Vagina (tissue), 2 donors: ENCODE measurements at places on chromosomes 11 and 22.

DNA sequence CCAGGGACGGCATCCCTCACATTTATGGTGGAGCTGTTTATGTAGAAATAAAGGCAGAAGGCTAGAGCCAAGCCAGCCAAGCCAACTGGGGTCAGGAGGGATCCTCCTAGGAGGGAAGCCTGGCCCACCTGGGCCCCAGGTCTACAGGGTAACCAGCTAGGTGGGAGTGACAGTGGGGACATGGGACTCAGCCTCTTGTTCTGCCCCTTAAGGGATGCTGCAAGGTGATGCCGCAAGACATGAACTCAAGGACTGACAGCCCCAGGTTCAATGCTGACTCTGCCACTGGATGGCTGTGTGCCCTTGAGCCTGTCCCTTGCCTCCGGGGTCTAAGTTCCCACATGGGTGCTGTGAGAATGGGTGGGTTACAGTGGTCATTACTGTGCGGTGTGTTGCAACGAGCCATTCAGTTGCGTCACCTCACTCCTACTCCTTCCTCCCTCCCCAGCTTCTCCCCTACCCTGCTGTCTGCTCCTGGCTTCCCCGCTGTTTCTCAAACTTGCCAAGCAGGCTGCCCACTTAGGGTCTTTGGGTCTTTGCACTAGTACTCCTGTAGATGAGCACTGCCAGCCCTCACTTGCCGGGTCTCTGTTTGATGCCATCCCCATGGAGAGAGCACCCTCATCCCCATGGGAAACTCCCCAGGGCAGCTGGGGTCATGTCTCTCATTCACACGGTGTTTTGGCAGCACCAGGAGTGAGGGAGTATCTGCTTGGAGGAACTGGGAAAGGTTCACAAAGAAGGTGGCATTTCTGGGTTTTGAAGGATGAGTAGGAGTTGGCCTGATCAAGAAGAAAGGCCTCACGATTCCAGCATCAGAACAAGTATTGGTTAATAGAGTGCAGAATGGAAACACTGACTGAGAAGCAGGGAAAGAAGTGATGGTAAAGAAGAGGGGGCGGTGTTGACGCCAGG lies 43.0 kb upstream of the RTL6 start:
- no peak overlapping the region for H3K4me3 ChIP-seq
- no peak overlapping the region for H3K27ac ChIP-seq
- no peaks in the 10 kb centered on the region for H3K36me3 ChIP-seq
- peaks cover 7% of the 10 kb centered on the region for H3K4me1 ChIP-seq
- no peaks in the 10 kb centered on the region for H3K27me3 ChIP-seq

- no peaks in the 10 kb centered on the region for H3K27me3 ChIP-seq
- no peak for DNase-seq
- H3K36me3 ChIP-seq, result no peaks in the 10 kb centered on the region
- H3K4me3 ChIP-seq, result no peak overlapping the region
- H3K27ac ChIP-seq, result no peak overlapping the region
- no peaks in the 10 kb centered on the region for H3K4me1 ChIP-seq
Measured at GRCh38 chr11:127137771-127138280, 137.3 kb upstream of the KIRREL3 start.

DNA sequence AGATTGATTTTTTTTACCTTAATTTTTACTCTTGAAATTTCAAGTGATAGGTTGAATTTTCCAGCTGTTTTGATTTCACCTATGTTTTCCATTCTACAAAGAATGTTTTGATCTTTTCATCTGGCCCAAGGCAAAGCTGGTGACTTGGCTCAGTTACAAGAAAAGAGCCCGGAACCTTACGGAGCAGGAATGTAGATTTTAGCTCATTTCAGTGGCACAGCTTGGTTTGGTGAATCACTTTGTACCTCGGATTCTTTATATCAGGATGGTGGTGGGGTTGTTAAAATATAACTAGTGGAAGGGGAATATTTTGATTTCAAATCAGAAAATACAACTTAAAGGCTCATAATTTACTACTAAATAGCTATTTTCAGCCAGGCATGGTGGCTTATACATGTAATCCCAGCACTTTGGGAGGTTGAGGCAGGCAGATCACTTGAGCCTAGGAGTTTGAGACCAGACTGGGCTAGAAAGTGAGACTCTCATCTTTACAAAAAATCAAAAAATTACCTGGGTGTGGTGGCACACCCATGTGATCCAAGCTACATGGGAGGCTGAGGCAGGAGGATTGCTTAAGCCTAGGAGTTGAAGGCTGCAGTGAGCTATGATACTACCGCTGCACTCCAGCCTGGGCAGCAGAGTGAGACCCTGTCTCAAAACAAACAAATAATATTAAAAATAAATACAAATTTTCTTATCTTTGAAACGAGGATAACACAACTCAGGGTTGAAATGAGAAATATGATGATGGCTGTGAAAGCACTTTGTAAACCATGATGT lies 9.4 kb upstream of the GRIK4 start:
- no peak overlapping the region for H3K27ac ChIP-seq
- H3K36me3 ChIP-seq, result no peaks in the 10 kb centered on the region
- H3K4me3 ChIP-seq, result no peak overlapping the region
- DNase-seq, result no peak

GRCh38 chr11:120245434-120245833 lies 5.5 kb downstream of the POU2F3 start:
- peaks cover 15% of the 10 kb centered on the region for H3K4me1 ChIP-seq
- H3K4me3 ChIP-seq, result no peak overlapping the region
- no peak for DNase-seq
- H3K27me3 ChIP-seq, result no peaks in the 10 kb centered on the region

DNA sequence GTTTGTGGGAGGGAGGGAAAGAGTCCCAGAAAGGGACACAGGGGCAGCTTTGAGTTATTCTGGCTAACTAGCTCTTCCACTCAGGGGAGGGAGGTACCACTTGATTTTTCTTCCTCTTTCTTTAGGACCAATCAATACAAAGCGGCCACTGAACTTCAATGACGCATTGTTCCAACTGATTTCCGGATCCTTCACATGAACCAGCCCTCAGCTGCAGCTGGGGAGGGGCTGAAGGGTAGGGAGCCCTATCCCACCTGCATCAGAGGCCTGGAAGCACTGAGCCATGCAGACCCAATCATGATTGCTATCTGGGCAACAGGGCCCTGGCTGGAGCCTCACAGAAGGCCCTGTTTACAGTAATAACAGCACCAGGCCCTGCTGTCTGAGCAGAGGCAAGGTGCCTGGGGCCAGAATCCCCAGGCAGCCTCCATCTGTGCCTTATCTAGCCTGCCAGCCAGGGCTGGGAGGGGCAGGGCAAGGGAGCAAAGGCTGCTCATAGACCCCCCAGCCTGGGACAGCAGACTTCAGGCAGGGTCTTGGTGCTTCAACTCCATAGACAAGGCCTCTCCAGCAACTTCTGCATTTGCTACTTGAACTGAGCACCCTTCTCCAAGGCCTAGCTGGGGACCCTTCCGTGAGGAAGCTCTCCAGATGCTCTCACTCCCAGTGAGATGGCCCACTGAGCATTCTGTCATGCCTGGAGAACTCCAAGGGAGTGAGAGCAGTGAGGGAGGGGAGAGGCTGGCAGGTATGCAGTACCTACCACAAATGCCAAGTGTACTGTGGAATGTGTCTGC lies 22.5 kb downstream of the CLPB start:
- peaks cover 11% of the 10 kb centered on the region for H3K4me1 ChIP-seq
- no peaks in the 10 kb centered on the region for H3K36me3 ChIP-seq
- no peak for DNase-seq
- no peaks in the 10 kb centered on the region for H3K27me3 ChIP-seq
- no peak overlapping the region for H3K4me3 ChIP-seq

- DNase-seq, result no peak
- H3K4me3 ChIP-seq, result no peak overlapping the region
- peak overlapping the region; percentile 75 for H3K27ac ChIP-seq
- no peaks in the 10 kb centered on the region for H3K27me3 ChIP-seq
- H3K36me3 ChIP-seq, result peaks cover 26% of the 10 kb centered on the region
Measured at GRCh38 chr22:38244106-38244505, 28.7 kb downstream of the TMEM184B start.

DNA sequence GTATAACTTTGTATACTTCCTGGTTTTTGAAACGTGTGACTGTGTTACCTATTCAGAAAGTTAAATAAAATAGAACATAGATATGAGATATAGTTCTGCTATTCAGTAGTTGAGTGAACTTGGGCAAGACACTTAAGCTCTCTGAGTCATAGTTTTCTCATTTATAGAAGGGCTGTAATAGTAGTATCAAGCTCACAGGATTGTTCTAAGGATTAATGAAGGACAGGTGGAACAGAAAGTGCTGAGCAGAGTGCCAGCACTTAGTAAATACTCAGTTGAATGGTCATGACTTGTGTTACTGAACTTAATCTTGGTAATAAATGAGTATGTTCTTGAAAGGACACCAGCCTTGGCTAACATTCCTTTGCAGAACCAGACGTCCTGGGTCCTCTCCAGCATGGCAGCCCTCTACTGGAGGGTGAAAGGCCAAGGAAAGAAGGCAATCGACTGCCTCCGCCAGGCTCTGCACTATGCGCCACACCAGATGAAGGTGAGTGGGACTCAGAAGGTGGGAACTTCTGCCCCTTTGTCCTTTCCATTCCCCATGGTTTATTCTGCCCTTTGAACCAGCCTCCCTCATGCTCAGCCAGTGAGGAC lies 131.2 kb downstream of the TTC17 start:
- no peak for DNase-seq
- H3K27ac ChIP-seq, result no peak overlapping the region
- H3K4me3 ChIP-seq, result no peak overlapping the region
- H3K27me3 ChIP-seq, result no peaks in the 10 kb centered on the region

DNA sequence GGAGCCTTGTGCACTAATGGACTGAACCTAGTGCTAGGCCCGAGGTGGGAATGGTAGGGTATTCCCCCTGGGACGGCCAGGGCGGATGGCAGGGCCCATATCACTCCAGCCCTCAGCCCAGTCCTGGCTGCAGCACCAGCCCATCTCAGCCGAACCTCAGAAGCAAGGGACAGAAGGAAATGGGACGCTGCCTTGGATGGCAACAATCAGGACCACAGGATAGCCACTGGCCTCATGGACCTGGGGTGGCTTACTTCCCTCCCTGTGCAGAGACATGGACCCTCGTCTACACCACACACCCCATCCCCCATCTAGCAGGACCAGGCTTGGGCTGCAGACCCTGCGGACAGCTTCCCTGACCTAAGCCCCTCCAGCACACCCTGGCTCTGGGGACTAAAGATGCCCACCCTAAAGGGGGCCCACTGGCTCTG lies 24.1 kb downstream of the ARVCF start:
- H3K4me1 ChIP-seq, result peaks cover 8% of the 10 kb centered on the region
- H3K36me3 ChIP-seq, result no peaks in the 10 kb centered on the region
- no peak overlapping the region for H3K4me3 ChIP-seq
- H3K27me3 ChIP-seq, result no peaks in the 10 kb centered on the region

DNA sequence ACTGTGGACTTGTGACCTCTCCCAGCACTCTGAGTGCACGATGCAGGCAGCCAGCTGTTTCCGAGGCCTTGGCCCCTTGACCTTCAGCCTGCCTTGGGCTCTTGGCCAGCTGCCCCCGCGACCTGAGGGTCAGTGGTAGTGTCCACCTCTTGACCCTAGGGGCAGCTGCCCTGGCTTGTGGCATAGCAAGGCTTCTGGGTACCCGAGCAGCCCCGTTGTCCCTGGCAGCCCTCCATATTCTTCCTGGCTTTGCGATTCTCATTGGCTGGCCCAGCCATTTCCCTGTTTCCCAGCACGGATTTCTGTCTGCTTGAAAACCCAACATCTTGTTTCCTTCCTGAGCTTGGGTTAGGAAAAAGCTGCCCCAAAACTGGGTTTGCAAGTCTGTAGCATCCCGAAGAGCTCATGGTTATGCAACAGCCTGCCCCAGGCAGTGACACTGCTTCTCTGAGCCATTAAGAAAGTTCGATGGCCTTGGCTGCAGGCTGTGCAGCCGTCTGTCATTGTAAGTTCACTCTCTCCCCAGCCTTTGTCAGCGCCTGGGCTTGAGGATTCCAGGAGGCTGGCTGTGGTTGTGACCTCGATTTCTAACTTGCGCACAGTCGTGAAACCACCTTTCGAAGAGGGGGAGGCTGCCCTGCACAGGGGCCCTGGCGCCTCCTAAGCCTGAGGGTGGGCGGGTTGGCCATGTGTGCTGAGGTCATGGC lies 48.8 kb downstream of the FBLN1 start:
- peak overlapping the region; percentile 93 for H3K27ac ChIP-seq
- H3K4me3 ChIP-seq, result no peak overlapping the region
- no peaks in the 10 kb centered on the region for H3K36me3 ChIP-seq

GRCh38 chr11:85021058-85021457 lies 606.1 kb downstream of the DLG2 start:
- no peak for DNase-seq
- no peak overlapping the region for H3K27ac ChIP-seq
- H3K4me1 ChIP-seq, result no peaks in the 10 kb centered on the region
- H3K27me3 ChIP-seq, result no peaks in the 10 kb centered on the region
- H3K36me3 ChIP-seq, result no peaks in the 10 kb centered on the region

DNA sequence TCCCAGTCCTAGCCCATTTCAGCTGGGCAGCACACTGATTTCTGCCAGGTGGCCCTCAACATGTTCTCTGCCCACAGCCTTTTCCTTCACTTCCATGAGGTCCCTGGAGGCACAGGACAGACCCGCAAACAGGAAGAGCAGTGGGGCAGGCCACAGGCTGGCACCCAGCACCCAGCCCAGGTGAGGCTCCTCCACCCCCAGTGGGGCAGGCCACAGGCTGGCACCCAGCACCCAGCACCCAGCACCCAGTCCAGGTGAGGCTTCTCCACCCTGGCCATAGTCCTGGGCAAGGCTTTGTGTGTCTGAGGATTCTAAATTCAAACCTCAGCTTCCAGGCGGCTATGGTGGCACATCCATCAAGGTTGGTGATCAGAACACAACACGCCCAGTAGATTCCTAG lies 1413.0 kb downstream of the BRD1 start:
- H3K4me3 ChIP-seq, result no peak overlapping the region
- H3K36me3 ChIP-seq, result no peaks in the 10 kb centered on the region
- no peaks in the 10 kb centered on the region for H3K27me3 ChIP-seq
- no peaks in the 10 kb centered on the region for H3K4me1 ChIP-seq
- H3K27ac ChIP-seq, result no peak overlapping the region

DNA sequence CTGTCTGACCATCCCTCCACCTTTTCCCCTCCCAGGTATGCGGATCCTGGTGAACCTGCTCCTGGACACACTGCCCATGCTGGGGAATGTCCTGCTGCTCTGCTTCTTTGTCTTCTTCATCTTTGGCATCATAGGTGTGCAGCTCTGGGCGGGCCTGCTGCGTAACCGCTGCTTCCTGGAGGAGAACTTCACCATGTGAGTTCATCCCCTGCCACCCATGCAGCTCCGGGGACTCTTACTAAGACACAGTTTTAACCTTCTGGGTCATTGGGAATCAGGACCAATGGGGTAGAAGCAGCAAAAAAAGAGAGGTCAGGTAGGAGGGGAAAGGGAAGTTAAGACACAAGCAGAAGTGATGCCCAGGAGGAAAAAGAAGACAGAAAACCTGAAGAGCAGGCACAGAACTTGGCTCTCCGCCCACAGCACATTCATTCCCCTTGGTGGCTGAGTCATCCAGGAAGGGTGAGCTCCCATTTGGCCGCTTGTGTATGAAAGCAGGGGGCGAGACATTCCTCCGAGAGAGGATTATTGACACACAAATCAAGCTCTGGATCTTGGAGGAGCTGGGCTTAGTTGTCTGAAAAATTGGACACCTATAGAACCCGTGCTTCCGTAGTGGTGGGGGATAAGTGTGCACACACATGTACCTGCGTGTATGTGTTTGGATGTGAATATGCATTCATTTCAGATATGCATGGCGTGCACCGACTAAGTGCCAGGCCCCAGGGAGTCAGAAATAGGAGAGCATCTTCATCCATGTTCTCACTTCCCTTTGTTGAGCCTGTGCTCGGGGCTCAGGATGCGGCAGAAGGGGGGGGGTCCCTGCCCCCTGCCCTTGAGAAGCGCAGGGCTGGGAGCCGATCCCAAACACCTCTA lies 64.2 kb downstream of the CACNA1I start:
- DNase-seq, result no peak
- no peaks in the 10 kb centered on the region for H3K36me3 ChIP-seq
- H3K27ac ChIP-seq, result no peak overlapping the region
